ENCODE measurements at places on chromosomes 16 and 17. TPM values are rescaled to one million over a fixed set of nuclear protein-coding genes. Genes with fewer than 3 reads are reported as not detected.

The LITAFD gene
- polyA plus RNA-seq, result not detected

The KRT222 gene
- polyA plus RNA-seq, result not detected

The MBTPS1 gene
- 50.2 TPM for polyA plus RNA-seq

The LGALS9 gene
- 92.7 TPM for polyA plus RNA-seq

All from naive B cell (primary cell).